T-helper 2 cell (primary cell): ENCODE measurements at places on chromosomes 1 and 21.

- DNase-seq = no peak
Observed at GRCh38 chr1:17606826-17607440, 67.4 kb downstream of the ARHGEF10L start.

DNA sequence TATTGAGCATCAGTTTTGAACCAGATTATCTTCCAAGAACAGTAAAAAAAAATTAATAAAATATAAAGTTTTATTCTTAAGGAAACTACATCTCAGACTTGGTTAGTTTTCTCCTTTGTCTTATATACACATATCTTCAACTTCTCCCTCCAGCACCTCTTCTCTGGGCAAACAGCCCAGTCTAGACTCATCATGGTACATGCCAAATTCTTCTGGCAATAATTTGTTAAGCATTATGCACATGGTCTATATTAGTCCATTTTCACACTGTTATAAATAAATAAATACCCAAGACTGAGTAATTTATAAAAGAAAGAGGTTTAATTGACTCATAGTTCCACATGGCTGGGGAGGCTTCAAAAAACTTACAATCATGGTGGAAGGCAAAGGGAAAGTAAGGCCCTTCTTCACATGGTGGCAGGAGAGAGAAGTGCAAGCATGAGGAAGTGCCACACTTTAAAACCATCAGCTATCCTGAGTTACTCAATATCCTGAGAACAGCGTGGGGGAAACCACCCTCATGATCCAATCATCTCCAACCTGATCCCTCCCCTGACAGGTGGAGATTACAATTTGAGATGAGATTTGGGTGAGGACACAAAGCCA lies 108.7 kb upstream of the RNPC3 start:
- no peak for DNase-seq

GRCh38 chr1:245153552-245154428 lies 995 bp upstream of the KIF26B start:
- DNase-seq = no peak

- DNase-seq = peak; percentile 71
Observed at GRCh38 chr1:93845538-93846205, 33.3 kb downstream of the DNTTIP2 start.

GRCh38 chr1:53586765-53587164 lies 127.6 kb downstream of the DMRTB1 start:
- no peak for DNase-seq

DNA sequence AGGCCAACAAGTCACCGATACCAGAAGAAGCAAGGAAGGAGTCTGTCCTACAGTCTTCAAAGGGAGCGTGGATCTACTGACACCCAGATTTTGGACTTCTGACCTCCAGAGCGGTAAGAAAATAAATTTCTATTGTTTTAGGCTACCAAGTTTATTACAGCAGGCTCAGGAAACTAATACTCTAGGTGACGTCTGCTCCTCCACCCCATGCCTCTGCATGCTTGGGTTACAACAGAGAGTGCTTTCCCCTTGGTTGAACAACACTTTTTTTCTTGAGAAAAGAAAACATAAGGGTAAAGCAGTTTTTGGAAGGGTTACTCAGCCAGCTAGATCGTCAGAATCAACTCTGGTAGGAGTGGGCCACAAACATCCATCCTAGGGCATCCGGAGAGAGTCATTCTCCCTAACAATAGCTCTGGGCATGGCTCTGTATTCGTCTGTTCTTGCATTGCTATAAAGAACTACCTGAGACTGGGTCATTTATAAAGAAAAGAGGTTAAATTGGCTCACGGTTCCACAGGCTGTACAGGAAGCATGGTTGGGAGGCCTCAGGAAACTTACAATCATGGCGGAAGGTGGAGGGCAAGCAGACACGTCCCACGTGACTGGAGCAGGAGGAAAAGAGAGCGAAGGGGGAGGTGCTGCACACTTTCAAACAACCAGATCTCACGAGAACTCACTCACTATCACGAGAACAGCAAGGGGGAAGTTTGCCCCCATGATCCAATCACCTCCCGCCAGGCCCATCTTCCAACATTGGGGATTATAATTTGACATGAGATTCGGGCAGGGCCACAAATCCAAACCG lies 22.2 kb upstream of the DNAJC11 start:
- no peak for DNase-seq

DNA sequence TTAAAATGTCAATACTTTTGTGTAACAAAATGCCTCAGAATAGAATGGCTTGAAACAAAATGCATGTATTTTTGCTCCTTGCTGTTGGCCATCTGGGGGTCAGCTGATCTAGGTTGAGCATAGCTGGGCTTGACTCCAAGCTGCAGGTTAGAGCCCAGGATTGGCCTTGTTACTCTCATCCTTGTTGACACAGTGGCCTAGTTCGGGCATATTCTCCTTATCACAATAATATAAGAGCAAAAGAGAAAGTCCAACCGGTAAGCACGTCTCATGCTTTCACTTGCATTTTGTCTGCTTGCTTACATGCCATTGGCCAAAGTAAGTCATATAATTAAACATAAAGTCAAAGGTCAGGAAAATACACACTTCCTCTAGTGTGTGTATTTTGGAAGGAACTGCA lies 456.2 kb downstream of the KCNT2 start:
- DNase-seq = no peak

DNA sequence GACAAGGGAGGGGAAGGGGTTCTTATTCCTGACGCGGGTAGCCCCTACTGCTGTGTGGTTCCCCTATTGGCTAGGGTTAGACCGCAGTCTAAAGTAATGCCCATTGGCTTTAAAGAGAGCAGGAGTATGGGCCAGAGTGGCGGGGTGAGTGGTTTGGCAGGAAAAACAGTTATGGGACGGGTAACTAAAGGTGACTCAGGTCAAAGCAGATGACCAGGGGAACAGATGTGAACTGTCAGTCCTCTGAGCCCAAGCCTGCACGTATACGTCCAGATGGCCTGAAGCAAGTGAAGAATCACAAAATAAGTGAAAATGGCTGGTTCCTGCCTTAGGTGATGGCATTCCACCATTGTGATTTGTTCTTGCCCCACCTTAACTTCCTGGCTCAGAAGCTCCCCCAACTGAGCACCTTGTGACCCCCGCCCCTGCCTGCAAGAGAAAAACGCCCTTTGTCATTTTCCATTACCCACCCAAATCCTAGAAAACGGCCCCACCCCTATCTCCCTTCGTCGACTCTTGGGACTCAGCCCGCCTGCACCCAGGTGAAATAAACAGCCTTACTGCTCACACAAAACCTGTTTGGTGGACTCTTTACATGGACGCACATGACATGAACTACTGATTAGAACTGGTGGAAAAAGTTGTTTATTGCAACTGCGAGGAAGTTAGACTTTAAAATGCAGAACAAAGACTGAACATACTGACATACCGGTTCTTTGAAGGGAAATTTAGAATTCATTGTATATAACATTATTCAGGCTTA lies 758 bp upstream of the ATAD3B start:
- no peak for DNase-seq

DNA sequence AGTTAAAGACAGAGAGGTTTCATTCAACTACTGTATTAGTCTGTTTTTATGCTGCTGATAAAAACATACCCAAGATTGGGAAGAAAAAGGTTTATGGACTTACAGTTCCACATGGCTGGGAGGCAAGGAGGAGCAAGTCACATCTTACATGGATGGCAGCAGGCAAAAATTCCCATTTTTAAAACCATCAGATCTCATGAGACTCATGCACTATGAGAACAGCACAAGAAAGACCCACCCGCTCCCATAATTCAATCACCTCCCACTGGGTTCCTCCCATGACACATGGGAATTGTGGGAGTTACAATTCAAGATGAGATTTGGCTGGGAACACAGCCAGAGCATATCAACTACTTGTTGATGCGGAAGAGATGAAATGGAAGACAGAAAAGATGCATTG lies 9.2 kb downstream of the GPR161 start:
- no peak for DNase-seq

- no peak for DNase-seq
Observed at GRCh38 chr1:180185971-180186645, 31.4 kb downstream of the QSOX1 start.
